WTC11 (cell line): ENCODE measurements at places on chromosomes 5 and 9.

GRCh38 chr9:38141746-38142591, 72.9 kb upstream of the SHB start:
- DNase-seq: no peak

- DNase-seq: no peak
Measured at GRCh38 chr5:159021136-159021900, 78.4 kb downstream of the EBF1 start.

DNA sequence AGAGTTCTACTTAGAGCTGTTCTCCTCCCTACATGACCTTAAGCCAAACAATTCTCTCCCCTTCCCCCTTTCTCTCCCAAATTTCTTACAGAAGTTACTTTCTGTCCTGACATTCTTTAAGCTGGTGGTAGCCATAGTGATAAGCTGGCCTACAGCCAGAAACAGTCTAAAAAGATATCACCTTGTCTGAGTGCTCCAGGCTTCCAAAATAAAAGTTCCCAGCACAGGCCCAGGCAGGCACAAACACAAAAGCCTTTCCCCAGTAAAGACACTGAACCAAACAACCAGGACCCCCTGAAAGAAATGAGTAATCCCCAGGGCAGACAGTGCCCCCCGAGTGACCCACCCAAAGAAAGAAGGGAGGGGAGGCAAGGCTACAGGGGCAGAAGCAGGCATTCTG, 19.2 kb downstream of the SIL1 start:
- no peak for DNase-seq

DNA sequence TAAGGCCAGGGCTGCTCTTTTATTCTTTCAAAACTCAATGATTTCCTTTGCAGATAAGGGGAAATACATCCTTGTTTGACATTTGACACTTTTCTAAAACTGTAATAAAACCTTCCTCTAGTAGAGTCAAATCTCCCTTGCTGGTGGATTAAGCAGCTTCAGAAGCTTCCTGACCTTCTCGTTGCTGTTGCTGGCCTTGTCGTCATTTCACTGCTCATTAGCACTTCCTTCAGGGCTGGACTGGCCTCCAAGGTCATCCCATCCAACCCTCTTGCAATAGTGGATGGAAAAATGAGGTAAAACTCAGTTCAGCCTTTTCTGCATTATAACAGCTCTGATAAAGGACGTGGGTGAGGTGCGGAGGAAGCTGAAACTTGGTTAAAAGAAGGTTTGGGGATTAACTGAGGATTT, 1.1 kb upstream of the ADAMTSL1 start:
- no peak for DNase-seq

GRCh38 chr9:73183917-73184861, 32.5 kb downstream of the ANXA1 start:
- DNase-seq: no peak

DNA sequence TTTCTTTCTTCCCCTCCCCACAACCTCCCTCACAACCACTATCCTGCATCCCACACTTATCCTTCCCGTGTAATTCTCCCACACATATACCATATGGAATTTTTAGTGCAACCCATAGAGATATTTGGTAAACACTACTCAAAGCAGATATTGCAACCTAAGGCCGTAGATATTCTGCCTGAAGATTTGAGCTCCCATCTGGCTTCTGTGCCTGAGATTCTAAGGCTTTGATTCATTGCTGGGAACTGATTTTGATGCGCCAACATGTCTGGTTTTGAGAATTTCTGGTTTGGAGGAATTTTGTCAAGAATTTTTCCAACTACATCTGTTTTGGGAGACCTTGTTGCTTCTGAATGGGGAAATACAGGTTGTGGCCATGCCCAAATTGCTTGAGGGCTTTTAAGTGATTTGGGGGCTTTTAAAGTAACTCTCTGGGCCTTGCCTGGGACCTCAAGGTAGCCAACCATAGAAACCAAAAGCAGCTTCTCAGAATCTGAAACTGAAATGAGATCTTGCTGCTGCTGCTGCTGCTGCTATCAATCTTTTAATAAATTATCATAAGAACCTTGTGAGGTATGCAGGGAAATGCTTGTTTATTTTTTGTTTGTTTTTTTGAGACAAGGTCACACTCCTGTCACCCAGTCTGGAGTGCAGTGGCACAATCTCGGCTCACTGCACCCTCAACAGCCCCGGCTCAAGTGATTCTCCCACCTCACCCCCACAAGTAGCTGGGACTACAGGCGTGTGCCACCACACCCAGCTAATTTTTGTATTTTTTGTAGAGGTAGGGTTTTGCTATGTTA, 36.2 kb downstream of the PLAC8L1 start:
- no peak for DNase-seq

- DNase-seq: no peak
Measured at GRCh38 chr5:12611132-12611531, 706.9 kb upstream of the CTNND2 start.

- no peak for DNase-seq
Measured at GRCh38 chr5:153674356-153674755, 183.9 kb downstream of the GRIA1 start.
